ENCODE measurements at places on chromosomes 7 and 10.

- DNase-seq, result no peak
Observed at GRCh38 chr10:49609006-49609282, 1.2 kb upstream of the SLC18A3 start.

GRCh38 chr7:33981226-33981625, 75.9 kb downstream of the BMPER start:
- no peak for DNase-seq

DNA sequence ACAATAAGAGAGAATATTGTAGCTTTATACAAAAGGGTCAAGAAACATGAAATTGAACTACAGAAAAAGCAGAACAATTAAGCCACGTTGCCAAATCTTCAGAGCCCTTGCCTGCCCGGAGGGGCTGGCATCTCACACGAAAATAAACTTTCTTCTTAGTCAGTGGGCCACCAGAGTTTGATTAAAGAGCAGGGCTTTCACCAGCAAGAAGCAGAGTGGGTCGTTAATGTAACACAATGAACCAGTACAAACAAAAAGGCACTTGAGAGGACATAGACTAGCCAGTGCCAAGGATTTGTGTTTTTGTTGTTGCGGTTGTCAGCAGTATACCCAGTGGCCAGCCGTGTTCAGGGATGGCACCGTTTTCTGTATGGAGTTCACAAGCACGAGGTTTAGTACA, 155.4 kb downstream of the NRP1 start:
- no peak for DNase-seq

DNA sequence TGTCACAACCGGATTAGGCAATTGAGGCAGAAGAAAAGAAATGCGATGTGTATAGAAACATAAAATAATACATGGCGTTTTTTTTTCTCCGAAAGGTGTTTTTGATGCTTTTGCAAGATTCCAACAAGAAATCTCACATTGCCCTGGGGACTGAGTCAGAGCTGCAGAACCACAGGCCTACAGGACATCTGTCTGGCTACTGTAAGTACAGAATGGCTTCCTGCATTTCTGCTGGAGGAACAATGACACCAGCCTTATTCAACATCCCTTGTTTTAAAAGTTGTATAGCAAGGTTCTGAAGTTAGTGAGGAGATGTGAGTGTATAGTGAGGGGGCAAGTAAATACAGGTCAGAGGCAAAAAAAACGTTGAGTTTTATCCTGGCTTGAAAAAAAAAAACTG, 256.4 kb downstream of the ABCA13 start:
- DNase-seq, result no peak

DNA sequence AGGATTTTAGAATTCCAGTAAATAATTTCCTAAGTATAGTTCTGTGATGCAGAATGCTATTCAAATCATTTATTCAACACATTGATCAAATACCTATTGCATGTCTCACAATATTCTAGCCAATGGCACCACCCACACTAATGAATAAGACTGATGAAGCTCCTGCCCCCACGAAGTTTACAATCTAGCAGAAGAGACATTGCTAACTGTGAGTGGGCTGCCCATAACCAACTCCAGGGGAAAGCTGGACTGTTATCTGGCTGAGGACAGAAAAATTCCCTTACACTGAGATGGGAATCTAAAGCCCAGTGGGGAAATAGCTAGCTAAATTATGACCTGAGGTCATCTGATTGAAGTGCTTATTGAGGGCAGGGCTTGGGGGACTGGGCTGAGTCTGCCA, 128.8 kb upstream of the LYZL2 start:
- no peak for DNase-seq
